Osteoblast (primary cell): ENCODE measurements at places on chromosomes 6 and 20. TPM values are rescaled to one million over a fixed set of nuclear protein-coding genes. Genes with fewer than 3 reads are reported as not detected.

DNA sequence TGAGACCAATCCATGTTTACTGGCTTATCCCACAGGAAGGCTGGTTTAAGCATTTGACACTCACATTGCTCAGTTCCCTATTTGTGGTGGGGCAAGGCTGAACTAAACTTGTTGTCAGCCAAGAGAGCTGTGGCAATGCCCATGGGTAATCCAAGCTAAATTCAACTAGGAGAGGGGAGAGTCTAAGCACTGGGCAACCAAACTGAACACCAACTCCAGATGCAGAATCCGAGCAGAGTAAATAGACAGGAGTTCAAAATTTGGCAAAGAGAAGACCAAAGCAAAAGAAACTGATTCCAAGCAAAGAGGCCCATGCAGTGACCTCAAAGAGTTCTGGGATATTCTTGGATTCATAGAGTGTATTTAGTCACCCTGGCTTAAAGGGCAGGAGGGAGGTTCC, 106.5 kb upstream of the NT5E start:
- H3K4me3 ChIP-seq = no peak overlapping the region
- DNase-seq = no peak
- no peaks in the 10 kb centered on the region for H3K4me1 ChIP-seq

The ISM1 gene
- 4.0 and 8.3 TPM in 2 replicates for total RNA-seq

DNA sequence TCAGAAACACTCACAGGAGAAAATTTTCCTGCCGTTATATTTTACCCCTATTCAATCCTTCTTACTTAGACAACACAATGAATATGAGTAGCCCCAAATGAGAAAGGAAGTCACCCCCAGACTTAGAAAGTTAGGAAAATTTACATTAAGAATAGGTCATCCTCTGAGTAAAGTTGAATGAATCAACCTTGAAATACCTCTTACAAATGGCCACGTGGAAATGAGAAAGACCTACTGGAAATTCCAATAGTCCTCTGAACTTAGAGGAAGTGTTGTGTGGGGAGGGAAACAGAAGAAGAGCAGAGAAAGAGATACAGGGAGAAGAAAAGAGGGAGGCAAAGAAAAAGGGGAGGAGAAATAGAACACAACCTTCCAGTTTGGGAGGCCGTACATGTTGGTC, 43.7 kb downstream of the PHACTR1 start:
- no peaks in the 10 kb centered on the region for H3K27me3 ChIP-seq
- H3K36me3 ChIP-seq = no peaks in the 10 kb centered on the region
- no peaks in the 10 kb centered on the region for H3K4me1 ChIP-seq
- no peak overlapping the region for H3K4me3 ChIP-seq
- H3K27ac ChIP-seq = no peak overlapping the region
- no peak for DNase-seq

GRCh38 chr20:57672164-57672563, 37.7 kb downstream of the PMEPA1 start:
- no peak overlapping the region for H3K4me3 ChIP-seq
- DNase-seq = no peak
- H3K27me3 ChIP-seq = no peaks in the 10 kb centered on the region

GRCh38 chr6:49548613-49549304, 1.7 kb upstream of the C6orf141 start:
- H3K36me3 ChIP-seq = no peaks in the 10 kb centered on the region
- H3K4me1 ChIP-seq = peaks cover 4% of the 10 kb centered on the region
- H3K27me3 ChIP-seq = peaks cover 34% of the 10 kb centered on the region

GRCh38 chr20:49758781-49759180, 45.1 kb upstream of the B4GALT5 start:
- no peak overlapping the region for H3K27ac ChIP-seq
- H3K27me3 ChIP-seq = no peaks in the 10 kb centered on the region

DNA sequence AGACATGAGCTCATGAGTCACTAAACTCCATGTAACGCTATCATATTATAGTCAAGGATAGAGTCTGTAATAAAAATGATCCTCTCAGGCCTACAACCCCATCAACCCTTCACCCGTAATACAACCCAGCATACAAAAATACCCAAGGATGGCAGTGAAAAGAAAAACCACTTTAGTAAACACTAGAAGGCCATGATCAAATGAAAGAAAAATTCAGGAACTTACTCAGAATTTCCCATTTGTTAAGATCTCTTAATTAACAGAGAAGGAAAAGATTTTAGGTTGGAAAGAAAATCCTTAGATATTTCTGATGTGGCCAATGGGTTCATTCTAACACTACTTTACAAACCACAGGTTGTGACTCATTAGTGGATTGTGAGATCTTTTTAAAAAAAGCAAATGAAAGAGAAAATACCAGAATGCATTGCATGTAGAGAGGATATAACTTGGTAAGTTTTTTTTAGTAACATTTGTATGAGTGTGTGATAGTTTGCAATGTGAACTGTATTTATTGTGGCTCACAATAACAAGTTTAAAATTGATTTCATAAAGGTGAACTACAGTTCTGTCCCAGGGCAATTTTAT, 8.0 kb upstream of the UBE2J1 start:
- H3K36me3 ChIP-seq = no peaks in the 10 kb centered on the region
- peaks cover 14% of the 10 kb centered on the region for H3K4me1 ChIP-seq
- no peak overlapping the region for H3K4me3 ChIP-seq
- peaks cover 28% of the 10 kb centered on the region for H3K27me3 ChIP-seq
- peak; percentile 39 for DNase-seq

The ANKRD66 gene
- not detected in 2 replicates for total RNA-seq

The LGSN gene
- total RNA-seq = not detected in 2 replicates

DNA sequence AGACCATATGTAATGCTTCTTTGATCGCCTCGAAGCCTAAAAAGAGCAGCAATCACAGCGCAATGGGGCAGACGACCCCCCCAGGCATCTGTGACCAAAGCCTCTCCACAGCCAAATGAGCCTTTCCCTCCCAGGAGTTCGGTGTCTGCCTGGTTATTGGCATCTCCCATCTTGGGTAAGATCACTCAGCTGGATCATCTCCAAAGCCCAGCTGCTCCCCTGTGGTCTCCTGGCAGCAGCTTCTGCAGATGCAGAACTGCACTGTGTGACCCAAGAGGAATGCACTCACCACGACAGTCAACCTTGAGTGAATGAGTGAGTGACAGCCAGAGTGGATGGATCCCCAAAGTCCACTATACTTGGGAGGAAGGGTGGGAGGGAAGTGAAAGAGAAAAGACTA, 44.8 kb upstream of the IYD start:
- no peak overlapping the region for H3K27ac ChIP-seq
- no peak overlapping the region for H3K4me3 ChIP-seq
- H3K27me3 ChIP-seq = no peaks in the 10 kb centered on the region
- no peaks in the 10 kb centered on the region for H3K36me3 ChIP-seq

- H3K27me3 ChIP-seq = no peaks in the 10 kb centered on the region
- no peaks in the 10 kb centered on the region for H3K36me3 ChIP-seq
- H3K4me3 ChIP-seq = no peak overlapping the region
- no peak overlapping the region for H3K27ac ChIP-seq
- H3K4me1 ChIP-seq = peaks cover 8% of the 10 kb centered on the region
These were observed 33.8 kb upstream of the PMEPA1 start for GRCh38 chr20:57743450-57744095.

The IL20RA gene
- total RNA-seq = 0.29 and 0.36 TPM in 2 replicates

DNA sequence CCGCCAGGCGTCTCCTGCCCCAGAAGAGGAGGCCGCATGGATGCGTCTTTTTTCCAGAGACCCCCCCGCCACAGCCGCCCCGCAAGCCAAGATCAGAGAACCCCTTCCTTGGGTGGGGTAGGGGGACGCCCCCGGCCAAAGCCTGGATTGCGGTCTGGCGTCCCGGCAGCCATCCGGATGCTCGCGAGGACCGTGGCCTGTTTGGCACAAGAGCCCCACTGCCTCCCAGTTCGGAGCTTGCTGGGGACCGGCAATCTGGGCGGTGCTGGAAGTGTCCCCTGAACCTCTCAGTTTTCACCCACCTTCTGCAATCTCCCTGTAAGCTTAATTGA, 924 bp downstream of the FAM162B start:
- H3K36me3 ChIP-seq = no peaks in the 10 kb centered on the region
- no peaks in the 10 kb centered on the region for H3K4me1 ChIP-seq
- no peak for DNase-seq
- no peak overlapping the region for H3K27ac ChIP-seq

DNA sequence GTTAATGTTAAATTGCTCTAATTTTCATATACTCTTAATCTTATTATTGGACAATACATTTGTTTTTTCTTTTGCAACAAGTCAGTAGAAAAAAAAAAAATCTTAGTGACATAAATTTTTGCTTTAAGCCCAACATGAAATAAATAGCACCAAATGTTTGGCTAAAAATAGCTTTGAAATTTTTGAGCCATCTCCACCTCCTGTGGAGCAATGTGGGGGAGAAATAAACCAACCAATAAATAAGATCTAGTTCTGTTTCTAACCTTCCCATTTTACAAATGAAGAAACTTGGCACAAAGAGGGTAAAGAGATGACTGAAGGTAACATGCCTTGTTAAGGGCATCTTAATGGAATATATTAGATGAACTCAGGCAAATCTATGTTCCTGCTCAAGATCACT, 91.4 kb downstream of the PRKN start:
- H3K4me3 ChIP-seq = no peak overlapping the region
- no peak overlapping the region for H3K27ac ChIP-seq
- H3K36me3 ChIP-seq = no peaks in the 10 kb centered on the region
- no peaks in the 10 kb centered on the region for H3K27me3 ChIP-seq
- DNase-seq = no peak

The BMP5 gene
- 0.36 and 0.59 TPM in 2 replicates for total RNA-seq

The E2F1 gene
- total RNA-seq = 1.4 and 2.4 TPM in 2 replicates

The ZNF451 gene
- 65.1 TPM in 2 replicates for total RNA-seq

- H3K27me3 ChIP-seq = no peaks in the 10 kb centered on the region
- no peak for DNase-seq
- no peak overlapping the region for H3K4me3 ChIP-seq
- no peak overlapping the region for H3K27ac ChIP-seq
- H3K36me3 ChIP-seq = no peaks in the 10 kb centered on the region
These were observed 98.2 kb downstream of the UTRN start for GRCh38 chr6:144383336-144383735.

DNA sequence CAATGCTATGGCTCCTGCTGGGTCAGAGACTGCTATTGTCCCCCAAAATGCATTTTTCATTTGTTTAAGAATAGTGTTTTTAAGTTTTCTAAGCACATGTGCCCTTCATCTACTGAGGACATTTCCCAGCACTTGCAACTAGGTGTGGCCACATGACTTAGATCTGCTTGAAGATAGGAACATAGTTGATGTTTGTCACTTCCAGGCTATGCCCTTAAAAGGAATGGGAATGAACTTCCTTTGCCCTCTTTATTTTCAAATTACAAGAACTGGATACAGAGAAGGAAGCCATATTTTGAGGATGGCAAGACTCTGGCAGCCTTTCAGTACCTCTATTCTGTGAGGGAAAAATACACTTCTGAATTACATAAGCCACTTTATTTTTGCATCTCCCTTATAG, 203.0 kb upstream of the TFAP2D start:
- H3K27me3 ChIP-seq = no peaks in the 10 kb centered on the region
- no peaks in the 10 kb centered on the region for H3K4me1 ChIP-seq
- H3K4me3 ChIP-seq = no peak overlapping the region
- H3K27ac ChIP-seq = no peak overlapping the region
- no peaks in the 10 kb centered on the region for H3K36me3 ChIP-seq

GRCh38 chr6:40407239-40407638, 179.9 kb downstream of the LRFN2 start:
- no peak overlapping the region for H3K27ac ChIP-seq
- no peaks in the 10 kb centered on the region for H3K36me3 ChIP-seq
- no peak overlapping the region for H3K4me3 ChIP-seq
- no peaks in the 10 kb centered on the region for H3K27me3 ChIP-seq

The MED23 gene
- 33.9 and 34.0 TPM in 2 replicates for total RNA-seq

DNA sequence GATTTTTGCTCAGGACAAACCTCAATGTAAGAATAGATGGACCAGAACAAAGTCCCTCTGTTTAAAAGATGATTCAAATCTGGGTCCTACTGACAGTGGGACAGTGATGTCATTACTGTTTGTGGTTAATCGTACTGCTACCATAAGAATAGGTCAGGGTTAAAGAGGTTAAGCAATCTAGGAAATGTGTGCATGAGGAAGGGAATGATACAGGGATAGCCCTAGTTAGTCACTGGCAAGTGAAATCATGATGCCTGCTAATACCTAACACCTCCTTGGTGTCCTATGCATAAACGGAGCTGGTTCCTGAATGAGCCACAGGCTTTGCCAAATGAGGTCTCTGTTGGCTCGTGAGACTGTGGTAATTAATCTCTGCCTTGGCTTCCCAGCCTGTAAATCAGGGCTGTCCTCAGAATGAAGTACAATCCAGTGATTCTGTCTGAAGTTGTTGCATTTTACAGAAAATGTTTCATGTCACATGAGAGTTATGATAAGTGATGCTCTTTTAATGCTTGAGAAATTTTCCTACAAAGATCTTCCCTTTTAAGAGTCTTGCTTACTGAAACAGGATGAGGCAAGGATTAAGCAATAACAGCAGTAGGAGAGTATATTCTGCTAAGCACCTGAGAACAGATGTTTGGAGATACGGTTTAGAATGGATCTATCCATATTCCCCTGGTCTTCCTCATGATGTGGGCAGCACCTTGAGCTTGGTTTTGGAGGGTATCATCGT, 3.8 kb downstream of the MEP1A start:
- H3K4me1 ChIP-seq = no peaks in the 10 kb centered on the region
- no peak for DNase-seq
- H3K36me3 ChIP-seq = no peaks in the 10 kb centered on the region
- H3K4me3 ChIP-seq = no peak overlapping the region
